Muscle of back (tissue), 13 donors: ENCODE measurements at places on chromosomes 1 and 21.

DNA sequence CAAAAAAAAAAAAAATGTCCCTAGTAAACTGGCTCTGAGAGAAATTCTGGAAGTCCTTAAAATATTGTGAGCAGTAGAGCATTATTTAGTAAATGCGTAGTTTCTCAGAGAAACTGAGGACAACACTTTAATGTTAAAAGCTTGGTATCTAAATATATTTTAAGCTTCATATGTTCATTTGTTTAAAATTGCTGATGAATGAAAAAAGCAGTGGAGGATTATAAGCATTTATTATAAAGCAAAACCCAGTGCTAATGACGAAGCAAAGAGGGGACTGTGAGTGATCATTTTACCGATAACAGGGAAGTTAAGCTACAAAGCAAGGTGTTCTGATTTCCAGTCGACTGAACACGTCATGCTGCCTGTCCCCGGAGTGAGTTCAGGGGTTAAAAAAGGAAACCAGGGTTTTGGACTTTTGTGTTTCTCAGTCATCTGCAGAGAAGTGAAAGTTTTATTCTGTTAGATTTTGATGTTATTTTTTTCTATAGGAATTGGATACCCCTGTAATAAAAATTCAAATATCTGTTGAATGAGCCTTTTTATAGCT, 64.5 kb upstream of the SCCPDH start:
- no peak for DNase-seq

DNA sequence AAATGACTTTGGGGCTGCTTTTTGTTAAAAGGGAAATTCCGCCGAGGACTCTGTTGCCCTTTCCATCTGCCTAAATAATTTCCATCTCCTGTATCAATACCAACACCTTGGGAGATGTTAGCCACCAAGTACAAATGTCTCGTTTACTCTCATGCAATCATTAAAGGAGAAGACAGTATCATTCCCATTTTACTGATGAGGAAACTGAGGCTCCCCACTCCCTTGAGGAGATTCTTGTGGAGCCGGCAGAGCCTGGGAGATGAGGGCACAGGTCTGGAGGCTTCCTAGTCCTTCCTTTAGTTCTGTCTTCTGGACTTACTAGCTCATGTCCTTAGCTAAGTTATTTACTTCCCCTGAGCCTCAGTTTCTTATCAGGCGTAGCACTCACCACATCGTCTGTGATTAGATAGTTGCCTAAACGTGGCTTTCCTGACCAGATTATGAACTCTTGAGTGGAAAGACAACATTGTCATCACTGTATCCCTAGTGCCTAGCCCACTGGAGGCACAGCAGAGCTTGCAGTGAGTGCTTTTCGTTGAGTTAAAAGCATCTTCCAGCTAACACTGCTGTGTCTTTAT, 81.6 kb downstream of the ADSS2 start:
- DNase-seq, result no peak

GRCh38 chr1:163361123-163361934, 39.6 kb downstream of the NUF2 start:
- no peak for DNase-seq

- no peak for DNase-seq
Measured at GRCh38 chr1:27021354-27022031, 8.8 kb upstream of the TENT5B start.

DNA sequence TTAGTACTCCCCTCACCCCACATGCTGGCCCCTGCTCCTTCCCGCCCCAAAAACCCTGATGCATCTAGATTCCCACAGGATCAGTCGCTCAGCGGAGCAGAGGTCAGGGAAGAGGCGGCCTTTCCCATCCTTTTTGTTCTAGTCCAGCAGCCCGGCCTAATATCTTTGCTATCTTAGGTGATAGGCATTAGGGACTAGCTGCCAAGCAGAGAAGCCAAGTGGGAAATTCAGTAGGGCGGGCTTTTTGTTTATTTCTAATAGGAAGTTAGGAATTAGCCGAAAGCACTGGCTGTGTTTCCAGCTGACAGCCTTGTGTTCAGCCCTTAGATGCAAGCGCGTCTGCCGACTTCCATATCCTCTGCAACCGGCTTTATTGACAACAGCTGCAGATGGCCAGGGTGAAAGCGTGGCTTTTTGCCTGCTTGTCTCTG, 59.0 kb upstream of the BCAR3 start:
- peak; percentile 58 for DNase-seq

DNA sequence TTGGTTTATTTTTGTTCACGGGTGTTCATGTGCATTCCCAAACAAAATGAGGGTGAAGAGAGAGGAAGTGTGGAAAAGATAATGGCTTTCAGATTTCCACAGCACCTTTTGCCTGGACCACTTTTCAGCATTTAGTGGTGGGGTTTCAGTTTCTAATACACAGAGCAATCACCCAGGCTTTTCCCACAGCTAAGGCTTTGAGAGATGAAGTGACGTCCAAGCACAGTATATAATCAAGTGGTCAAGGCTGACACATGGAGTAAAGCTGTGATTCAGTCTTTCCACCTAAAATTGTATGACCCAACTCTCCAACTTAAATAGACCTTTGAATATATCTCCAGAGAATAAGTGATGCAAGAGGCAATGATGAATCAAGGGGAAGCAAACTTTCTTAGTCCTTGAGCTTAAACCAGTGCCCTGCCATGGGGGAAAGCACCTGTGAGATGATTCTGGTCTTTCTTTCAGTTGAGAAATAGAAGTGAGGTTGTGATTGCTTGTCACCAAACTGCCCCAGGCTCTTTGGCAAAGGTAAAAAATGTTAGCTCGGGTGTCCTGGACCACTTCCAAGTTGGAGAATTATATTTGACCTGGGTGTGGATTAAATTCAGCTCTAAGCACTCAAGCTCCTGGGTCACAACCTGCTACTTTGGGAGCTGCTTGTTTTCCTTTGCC, 2.4 kb upstream of the PIK3R3 start:
- DNase-seq, result peak; percentile 29

- DNase-seq, result peak; percentile 86
Measured at GRCh38 chr1:12539705-12540579, 78.1 kb downstream of the DHRS3 start.
